Hypothalamus (tissue), 51 donors: ENCODE measurements at places on chromosomes 6 and 20.

DNA sequence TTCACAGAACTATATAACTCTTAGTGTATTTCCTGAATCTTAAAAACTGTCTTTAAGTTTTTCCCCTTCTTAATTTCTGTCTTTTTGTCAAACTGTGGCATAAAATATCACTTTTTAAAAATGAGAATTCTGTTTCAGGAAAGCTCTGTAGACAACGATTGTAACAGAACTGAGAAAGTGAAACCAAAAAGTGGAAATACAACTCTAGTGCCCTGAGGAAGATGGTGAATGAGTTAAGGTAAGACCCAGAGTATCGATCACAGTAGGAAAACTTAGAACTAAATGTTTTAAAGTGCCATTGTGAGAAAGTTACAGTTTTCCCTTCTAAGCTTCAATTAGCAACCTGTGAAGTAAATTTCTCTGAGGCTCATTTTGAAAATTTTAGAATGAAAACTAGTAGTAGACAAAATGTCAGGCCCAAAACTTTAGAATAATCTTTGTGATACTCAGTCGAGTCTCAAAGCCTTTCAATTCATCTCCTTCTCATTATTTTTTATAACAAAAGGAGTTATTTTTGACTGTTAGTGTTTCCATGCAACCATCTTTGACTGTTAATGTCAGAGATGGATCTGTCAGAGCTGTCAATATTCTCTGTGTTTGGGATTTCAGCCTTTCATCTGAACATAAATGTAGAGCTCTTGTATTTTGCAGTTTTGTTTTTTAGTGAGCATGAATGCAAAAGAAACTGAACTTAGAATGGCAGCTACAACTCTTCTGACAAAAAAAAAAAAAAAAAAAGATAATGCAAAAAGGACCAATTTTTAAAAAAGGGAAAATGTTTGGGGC lies 19.0 kb upstream of the TRDN start:
- DNase-seq: no peak

GRCh38 chr20:58987790-58988564 lies 6.9 kb downstream of the NELFCD start:
- DNase-seq: no peak

DNA sequence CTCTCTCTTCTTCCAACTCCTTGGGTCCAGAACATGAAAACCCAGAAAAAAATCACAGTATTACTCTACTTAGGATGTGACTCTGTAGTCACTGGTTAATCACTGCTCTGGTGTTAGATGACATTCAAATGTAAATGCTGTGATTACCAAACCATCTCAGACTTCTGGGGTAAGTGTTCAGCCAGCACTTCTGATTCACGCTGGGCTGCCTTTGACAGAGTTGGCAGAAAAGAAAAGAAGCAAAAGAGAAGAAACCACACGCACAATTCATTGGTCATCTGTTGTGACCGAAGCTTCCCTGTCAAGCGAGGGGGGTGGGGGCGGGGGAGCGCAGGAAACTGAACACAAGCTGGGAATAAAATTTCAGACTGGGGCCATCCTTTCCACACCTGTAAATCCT lies 82.7 kb downstream of the PSMG4 start:
- no peak for DNase-seq

- DNase-seq: no peak
Measured at GRCh38 chr6:127570739-127571389, 6.1 kb upstream of the C6orf58 start.

DNA sequence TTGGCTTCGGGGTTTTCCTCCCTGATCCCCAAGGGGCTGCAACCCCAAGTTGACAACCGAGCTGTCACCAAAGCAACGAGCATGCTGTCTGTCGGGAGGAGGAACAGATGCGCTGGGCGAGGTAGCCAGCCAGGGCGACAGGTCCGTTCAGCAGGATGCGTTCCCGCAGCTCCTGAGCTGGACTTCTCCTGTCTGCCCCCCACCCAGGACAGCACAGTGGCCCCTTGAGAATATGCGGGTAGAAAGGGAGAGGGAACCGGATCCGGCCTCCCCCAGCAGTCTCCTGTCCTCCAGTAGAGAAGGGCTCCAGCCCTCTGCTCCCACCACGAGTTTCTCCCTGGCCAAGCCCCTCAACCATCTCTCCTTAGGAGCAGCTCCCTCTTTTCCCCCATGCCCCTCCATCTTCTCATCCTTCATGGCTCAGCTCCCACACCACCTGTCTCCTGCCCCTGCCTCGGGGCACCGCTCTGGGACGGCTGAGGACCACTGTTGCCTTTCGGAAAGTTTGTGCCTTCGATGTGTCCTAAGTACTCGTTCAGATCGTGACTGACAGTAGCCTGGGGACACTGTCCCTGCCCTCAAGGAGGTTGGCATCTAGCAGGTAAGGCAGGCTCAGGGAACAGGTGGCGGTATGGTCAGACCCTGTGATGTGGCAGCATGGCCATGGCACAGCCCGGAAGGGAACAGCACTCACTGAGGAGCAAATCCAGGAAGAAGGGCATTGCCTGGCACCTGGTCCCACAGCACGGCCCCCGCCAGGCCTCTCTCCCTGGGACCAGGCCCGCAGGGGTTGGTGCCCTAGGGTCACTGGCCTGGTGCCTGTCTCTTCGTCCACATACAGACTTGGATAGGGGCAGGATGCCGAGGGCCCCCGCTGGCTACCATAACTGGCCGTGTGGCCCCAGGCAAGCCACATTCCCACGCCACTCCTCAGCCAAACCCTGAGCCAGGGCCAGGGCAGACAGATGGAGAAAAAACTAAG lies 96.3 kb downstream of the ASXL1 start:
- DNase-seq: no peak

DNA sequence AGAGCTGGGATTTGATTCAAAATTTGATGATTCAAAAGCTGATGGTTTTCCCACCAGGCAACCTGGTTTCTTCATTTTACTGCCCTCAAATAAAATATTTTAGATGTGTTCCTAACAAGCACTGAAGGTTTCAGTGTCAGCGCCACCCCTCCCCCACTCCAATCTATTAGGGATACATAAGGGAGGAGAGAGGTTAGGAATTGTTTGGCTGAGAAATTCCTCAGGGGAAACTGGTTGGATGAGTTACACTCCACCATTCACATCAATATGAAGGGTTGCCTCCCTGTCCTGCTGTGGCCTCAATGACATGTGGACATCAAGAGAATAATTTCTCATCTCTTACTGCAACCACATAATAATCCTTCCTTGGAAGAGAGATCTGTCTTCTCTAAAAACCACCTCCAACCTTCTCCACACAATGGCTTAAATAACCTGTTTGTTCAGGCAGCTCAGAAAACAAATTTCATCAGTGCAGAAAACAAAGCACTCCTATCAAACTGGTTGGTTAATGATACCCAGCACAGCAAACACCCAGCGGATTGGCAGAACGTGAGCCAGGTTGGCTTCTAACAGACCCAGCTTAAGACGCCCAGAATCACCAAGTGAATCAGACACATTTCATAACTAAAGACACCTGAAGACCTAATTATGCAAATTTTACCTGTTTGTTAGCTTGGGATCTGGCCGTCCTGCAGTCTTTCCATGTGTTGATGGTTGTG lies 136.0 kb upstream of the SGK1 start:
- no peak for DNase-seq

DNA sequence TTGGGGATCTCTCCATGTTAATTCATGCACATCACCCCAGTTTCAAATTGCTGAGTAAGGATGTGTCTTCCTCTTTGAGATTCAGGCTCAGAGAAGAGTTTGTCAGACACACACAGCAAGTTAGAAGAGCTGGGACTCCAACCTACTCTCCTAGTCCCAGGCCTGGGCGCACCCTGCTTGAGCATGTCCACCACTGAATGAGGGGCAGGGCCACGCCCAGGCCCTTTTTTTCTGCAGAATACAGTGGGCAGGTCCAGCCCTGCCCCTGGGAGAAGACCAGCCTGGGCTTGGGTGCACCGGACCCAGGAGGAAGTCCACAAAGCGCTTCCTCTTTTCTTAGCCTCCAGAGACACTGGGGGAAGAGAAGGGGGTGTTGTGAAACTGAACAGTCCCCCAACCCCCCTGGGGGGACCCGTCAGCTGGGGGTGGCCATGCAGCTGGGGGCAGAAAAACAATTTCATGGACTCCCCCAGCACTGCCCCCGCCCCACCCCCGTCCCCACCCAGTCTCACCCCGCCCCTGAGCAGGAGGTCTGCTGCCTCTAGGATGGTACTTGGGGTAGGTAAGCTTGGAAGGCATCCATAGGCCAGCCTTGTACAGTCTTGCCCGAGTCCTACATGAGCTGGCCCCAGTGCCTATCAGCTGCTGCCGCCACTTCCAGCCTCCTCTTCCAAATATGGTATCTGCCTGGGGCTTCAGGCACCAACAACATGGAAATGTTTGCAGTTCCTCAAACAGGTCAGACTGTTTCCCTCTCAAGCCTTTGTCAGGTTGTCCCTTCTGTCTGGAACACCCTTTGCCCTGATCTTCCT lies 11.7 kb upstream of the HCK start:
- no peak for DNase-seq

DNA sequence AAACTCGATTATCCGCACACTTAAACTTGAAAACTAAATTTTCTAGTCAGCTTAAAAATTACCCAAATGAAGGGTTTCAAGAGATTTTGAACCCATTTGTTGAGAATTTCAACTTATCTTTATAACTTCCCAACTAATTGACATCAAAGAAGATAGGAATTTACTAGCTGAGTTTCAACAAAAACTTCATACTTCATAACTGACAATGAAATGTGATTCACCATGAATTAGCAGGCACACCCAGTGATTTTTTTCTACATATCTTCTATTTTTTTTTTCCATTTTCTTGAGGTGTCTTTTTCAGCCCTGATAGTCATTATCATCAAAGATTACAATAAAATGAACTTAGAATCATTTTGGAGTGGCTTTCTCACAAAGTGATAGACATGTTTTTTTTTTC lies 26.7 kb downstream of the TNFAIP3 start:
- DNase-seq: no peak

GRCh38 chr6:951399-952181 lies 258.7 kb upstream of the EXOC2 start:
- DNase-seq: no peak

GRCh38 chr6:49339096-49339495 lies 124.0 kb downstream of the MMUT start:
- DNase-seq: no peak

DNA sequence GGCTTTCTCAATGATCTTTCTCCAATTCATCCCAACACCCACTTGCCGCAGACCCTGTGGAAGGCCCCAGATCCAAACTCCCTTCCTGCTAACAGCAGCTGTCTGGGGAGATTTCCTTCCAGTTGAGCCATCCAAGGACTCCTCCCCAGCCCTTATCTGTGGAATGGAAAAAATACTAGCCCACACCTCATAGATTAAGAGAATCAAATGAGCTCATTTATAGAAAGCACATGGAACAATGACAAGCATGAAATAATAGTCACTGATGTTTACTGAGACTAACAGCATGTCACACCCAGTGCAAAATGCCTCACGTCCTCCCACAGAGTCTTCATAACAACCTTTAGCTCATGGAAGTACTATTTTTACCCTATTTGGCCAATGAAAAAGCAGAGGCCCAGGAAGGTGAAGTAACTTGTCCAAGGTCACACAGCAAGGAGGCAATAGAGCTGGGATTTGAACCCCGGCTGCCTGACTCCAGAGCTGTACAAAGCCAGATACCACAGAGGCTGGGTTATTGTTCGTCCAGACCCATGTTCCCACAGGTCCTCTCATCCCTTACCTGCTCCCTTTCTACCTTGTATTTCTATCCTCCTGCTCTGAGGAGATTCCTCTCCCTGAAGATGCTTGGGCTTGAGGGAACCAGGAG lies 23.4 kb upstream of the PTGIS start:
- no peak for DNase-seq

DNA sequence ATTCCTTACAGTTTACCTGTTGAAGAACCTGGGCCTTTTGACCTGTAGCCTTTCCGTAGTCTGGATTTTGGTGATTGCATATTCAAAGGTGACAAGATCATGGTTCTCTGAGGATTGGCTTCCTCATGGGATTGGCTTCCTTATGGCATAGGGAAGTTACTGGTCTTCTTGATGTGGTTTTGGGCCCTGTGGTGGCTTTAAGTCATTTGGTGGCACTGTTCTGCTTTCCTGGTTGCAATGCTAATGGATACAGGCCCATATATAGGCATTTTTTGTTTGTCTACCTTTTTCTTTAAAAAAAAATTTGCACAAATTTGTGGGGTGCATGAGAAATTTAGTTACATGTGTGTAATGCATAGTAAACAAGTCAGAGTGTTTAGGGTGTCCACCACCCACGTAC lies 185.7 kb downstream of the CDKAL1 start:
- DNase-seq: no peak

DNA sequence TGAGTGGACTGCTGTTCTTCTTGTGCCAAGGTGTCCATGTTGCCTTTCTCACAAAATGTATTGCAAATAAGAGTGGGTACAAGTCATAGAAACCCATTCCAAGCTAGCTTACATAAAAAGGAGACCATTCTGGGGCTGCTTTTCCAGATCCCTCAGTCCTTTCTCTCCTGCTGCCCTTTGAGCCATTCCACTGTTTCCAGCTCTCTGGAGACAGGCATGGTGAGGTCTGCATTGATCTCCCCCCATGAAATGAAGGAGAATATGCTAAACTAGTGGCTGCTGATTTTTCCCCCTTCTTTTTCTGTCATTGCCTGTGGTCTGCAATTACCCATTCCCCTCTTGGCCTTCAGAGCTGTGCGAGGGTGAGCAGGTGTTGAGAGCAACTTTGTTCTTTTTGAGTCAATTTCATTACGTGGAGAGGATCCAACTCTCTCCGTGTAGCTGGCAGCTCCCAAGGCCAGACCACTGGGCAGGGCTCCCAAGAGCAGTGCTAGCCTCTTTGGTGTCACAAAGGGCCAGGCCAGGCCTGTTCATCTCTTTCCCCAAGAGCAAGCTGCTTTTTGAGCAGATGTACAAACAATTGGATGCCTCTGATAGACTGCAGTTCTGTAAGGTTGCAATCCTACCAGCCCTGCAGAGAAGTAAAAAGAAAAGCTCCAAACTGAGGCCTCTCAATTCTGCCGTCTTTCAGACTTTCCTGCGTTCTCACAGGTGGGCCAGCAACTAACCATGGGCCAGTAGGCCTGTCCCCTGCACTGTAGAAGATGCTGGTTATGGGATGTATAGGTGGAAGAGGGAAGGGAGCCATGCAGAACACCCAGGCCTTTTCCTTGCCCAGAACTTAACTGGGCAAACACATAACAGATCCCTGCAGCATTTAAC lies 96.1 kb upstream of the ARMC2 start:
- DNase-seq: no peak

DNA sequence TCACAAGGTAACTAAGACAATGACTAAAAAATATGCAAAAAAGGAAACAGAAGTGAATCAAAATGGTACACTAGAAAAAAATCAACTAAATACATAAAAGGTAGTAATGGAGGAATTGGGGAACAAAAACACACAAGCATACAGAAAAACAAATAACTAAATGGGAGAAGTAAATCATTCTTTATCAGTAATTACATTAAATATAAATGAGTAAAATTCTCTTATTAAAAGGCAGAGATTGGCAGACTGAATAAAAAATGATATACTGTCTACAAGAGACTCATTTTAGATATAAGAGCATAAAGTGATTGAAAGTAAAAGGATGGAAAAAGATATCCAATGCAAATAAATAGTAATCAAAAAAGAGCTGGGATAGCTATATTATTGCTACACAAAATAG lies 39.4 kb upstream of the VEGFA start:
- no peak for DNase-seq
